Cardiac muscle cell (in vitro differentiated cells and primary cell): ENCODE measurements at places on chromosomes 6 and 20. TPM values are rescaled to one million over a fixed set of nuclear protein-coding genes. Genes with fewer than 3 reads are reported as not detected.

Gene CASS4
- 0.07 and 0.12 TPM in 2 replicates for total RNA-seq

Gene FNDC11
- 3.4 and 3.7 TPM in 2 replicates for total RNA-seq

DNA sequence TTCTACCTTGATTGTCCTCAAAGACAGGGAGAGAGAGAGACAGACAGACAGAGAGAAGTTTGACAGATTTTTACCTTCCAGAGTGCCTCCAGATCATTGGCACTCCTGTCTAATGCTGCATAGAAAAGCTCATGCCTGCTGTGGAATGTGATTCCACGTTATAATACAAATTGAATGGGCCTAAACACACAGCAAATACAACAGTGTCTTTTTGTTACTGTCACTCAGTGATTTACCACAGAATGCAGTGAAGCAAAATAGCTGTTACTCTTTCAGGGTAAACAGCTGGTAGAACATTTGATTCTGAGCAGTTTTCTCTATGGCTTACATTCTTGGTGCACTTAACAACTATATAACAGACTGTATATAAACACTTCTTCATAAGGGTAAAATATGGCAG is 558.7 kb downstream of the LMBRD1 start:
- DNase-seq: no peak

GRCh38 chr6:12477616-12478015 is 187.5 kb downstream of the EDN1 start:
- peak; percentile 49 for DNase-seq

DNA sequence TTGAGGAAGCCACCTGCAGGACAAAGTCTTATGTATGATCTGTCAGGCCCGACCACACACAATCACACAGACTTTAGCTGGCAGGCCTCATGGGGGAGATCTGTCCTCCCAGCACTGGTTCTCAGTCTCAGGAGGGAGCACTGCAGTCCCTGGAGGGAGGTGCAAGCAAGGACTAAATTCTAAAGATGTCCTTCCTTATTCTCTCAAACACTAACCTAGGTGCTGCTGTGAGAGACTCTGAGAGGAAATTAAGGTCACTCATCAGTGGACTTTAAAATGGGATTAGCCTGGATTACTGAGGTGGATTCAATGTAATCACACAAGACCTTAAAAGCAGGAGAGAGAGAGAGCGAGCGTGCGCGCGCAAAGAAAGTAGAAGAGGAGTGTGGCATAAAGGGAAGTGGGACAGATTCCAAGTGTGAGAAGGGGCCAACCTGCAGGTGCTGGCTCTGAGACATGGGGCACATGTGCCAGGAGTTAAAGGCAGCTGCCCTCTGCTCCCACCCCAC is 14.3 kb downstream of the GLO1 start:
- no peak for DNase-seq

DNA sequence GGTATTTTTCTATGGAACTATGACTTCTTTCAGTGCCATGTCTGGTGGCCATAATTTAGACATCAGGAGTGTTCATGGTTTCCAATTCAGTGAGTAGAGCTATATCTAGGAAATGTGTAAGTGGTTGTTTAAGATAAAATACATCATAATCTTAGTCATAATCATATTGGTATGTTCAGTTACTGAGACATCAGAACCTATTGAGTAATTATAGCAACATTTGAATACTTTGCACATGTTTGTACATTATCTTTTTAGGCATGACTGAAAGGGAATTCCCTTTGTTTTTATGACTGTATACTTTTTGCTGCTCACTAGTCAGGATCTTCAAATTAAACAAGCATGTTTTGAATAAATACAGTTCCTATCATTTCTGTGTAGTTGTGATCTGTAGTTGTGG is 64.0 kb downstream of the STXBP5 start:
- no peak for DNase-seq

Gene ZNF341
- 2.7 and 3.8 TPM in 2 replicates for total RNA-seq

DNA sequence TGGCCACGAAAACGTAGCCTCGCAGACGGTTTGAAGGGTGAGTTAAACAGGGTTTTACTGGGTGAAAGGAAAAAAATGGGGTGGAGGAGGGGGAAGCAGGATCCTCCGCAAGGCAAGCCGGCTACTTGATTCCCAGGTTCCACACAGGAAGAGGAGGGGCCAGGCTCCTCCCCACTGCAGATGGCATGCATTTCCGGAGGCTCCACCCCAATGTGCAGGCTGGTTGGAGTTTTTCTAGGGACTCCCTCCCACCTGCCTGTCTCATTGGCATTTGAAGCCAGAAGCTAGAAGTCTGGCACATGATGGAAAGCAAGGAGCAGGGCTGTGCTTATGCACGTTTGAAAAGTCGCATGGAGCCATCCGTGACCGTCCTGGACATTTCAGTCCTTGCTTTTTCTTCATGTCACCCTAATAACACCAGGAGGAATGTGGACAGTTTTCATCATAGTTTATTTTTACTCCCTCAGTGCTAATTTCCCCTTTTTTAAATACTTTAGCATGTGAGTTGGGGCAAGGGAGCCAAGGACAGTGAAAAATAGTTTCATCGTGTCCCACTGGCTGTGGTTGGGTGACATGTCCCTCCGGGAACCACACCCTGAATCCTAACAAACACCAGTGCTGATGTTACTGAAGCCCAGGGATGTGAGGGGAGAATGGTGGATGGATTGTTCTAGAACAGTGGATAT is 100.1 kb upstream of the INSM1 start:
- DNase-seq: no peak

GRCh38 chr6:35047265-35048011 is 93.7 kb downstream of the TCP11 start:
- DNase-seq: no peak

Gene MCHR2
- total RNA-seq: not detected in 2 replicates

DNA sequence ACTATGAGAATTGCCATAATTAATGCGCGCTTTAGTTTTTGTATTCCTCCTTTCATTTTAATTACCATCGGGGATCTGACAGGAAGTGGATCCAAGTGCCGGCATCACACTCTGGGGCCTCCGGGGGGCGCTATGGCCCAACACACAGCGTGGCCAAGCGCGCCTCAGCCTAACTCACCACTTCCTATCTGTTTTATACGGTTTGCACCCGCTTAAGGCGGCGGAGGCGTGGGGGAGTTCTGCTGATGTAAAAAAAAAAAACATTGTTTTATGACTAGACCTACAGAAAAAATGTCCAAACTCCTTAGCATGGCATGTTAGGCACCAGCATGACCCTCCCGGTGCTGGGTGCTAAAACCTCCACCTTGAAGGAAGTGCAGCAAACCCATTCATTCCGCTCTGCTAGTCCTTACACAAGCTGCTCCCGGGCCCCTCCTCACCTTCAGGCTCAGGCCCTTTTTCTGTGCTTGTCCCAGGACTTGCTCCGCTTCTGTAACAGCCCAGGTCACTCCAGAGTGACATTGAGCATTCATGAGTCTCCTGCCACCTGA is 4.5 kb upstream of the EBF4 start:
- DNase-seq: peak; percentile 79

DNA sequence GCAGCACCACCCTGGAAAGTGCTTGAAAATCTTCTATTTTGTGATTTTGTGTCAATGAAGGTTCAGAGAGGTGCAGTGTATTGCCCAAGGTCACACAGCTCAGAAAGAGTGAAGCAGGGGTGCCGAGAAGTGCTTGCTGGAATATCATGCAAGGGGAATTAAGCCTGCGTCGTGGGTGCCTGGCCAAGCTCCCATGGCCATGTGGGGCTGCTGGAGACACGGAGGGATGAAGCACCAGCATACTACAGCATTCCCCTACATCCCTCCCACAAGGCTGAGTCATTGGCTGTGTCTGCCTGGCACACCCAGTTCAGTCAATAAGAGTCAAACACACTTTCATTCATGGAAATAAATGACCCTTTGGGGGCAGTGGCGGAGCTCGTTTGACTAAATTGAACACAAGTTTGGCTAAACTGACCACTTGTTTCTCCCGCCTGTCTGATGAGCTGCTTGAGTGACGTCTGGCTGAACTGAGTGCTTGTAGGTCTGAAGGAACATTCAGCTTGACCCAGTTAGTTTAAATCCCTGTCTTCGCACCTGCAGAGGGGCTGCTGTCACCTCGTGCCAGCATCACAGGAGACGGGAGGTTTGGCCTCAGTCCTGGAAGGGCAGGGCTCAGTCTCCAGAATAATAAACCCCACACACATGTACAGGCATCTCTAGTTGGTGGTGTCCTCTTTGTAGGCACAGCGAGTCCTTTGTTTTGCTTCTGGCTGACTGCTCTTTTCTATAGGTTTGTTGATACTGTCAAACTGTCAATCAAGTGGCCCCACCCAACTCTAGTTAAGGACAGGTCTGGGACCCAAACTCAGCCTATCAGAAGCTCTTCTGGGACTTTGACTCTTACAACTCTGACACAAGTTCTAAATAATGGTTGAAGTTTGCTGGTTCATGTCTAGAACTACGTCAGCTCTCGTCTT is 8.4 kb upstream of the TGM2 start:
- DNase-seq: no peak

Gene RIN2
- 33.8 and 42.4 TPM in 2 replicates for total RNA-seq

DNA sequence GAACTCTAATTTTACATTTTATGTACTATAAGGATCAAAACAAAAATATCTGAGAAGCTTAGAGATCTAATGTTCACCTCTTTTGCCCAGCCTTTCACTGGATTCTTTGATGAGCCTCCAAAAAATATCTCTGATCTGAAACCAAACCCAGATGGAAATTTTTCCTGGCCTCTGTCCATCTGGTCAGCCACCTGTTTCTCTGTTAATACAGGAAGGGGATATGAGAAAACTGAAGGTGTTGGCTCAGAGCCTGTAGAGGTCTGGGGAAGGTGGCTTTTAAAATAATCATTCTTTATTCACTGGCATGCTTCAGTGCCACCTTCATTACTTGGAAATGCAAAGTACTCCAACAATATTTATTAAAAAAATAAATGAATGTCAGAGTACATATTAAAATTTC is 8.5 kb upstream of the MCM3 start:
- DNase-seq: no peak

DNA sequence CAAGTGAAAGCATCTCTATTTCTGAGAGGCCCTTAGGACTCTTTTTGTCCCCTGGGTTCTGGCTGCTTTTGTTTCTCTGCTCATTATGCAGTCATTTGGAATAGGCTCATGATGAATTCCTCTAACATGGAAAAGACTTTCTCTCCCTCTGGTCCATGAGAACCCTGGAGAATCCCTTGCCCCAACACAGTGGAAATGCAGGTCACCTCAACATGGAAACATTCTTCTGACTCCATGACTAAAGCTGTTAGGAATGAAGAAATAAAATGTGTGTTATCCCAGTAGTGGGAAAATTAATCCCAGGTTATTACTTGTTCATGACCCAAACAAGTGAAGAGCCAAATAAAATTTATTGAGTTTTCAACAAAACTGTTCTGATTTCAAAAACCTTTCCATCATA is 458.6 kb downstream of the EPM2A start:
- no peak for DNase-seq

GRCh38 chr20:53084408-53084997 is 112.3 kb downstream of the TSHZ2 start:
- DNase-seq: no peak

Gene SLC26A8
- not detected in 2 replicates for total RNA-seq

DNA sequence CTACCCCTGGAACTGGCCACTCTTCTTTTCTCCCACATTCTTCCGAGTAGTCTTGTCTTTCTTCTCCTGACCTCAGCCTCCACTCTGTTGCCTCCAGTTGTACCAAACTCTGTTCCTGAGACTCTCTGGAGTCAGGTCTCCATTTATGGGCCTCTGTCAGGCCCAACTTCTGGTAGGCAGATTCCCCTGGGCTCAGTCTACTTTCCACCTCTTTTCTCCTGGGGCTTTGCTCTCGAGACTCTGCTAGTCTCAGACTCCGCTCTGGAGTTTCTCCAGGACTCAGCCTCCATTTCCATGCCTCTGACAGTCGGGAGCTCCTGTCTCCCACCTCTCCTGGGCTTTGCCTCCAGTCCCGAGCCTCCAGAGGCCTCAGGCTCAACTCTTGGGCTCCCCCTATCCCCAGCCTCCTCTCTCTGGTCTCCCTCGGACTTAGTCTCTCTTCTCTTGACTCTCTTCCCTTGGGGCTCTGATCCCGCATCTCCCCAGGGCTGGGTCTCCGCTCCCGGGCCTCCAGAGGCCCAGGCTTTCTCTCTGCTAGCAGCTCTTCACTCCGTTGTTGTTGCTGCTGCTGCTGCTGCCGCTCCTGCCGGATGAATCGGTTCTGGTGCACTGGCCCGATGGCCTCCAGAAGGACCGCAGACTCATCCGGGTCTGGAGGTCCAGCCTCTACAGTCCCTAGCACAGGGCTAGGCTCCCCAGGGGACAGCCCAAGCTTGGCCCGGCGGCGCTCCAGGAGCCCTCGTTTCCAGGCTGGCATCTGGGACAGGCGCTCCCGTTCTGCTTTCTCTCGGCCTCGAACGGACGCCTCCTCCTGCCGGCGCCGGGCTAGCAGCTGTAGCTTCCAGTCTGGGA is 1.1 kb downstream of the PPP1R18 start:
- no peak for DNase-seq

Gene FUCA2
- total RNA-seq: 16.1 and 19.8 TPM in 2 replicates

DNA sequence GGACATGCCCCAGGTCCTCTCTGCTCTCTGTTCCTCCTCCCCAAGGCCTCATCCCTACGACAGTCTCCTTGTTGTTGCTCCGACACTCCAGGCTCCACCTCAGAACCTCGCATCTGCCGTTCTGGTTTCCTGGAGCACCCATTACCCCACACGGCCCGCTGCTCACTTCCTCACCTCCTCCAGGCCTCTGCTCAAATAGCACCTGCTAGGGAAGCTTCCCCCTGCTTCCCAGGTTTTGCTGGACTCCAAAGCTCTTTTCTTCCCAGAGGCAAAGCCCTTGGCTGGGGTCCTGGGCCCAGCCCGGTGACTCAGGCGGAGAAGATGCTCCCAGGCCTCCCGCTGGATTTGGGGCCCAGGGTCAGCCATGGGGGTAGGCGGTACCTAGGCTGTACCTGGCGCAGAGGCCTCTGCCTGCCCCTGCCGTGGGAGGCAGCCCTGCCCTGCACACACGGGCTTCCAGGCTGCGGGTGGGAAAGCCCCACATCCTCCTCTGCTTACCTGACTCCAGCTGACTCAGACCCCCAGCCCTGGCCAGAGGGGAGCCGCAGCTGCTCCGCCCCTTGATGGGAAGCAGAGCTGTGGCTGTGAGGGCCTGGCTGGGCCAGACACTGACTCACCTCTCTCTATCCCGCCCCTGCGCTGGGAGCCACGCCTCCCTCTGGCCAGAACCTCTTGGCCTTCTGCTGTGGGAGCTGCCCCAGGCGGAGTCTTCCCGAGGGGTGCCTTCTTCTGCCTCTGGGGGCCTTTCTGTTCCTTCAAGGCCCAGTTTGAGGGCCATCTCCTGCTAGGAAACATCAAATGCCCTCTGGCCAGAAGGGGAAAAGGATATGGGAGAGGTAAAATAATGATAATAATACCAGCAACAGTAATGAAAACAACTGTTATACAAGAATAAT is 130.5 kb downstream of the CEBPB start:
- DNase-seq: peak; percentile 94

GRCh38 chr20:20683481-20684321 is 28.7 kb downstream of the RALGAPA2 start:
- no peak for DNase-seq

Gene REM1
- total RNA-seq: not detected in 2 replicates

DNA sequence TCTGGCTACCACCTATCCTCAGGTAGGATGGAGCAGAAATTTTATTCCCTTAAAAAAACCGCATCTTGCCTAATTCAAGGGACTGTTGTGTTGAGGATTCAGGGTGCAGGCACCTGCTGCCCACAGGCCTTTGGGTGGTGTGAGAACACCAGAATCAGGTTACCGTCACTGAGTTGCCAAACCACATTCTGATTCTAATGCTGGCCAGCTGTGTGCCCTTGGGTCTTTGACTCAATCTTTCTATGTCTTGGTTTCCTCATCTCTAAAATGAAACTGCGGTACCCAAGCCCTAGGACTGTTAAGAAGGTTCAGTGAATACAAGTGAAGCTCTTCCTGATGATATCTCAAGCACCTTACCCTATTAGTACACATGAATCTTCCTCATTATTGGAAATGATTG is 827.3 kb downstream of the DHX35 start:
- no peak for DNase-seq

GRCh38 chr6:143743301-143744166 is 65.8 kb downstream of the PHACTR2 start:
- peak; percentile 3 for DNase-seq
